Activated CD4-positive, alpha-beta T cell treated with anti-CD3 and anti-CD28 coated beads, Interleukin-2, amount 10 ng/mL, durations not matched to agents 7 days and 5 days (primary cell): ENCODE measurements at places on chromosomes 11 and 22.
A peak's percentile ranks its signal among the peaks of the same experiment; 100 is the strongest.

GRCh38 chr22:30829901-30830550 lies 135.4 kb downstream of the OSBP2 start:
- no peak overlapping the region for H3K4me3 ChIP-seq
- H3K36me3 ChIP-seq, result no peaks in the 10 kb centered on the region
- peaks cover 5% of the 10 kb centered on the region for H3K27me3 ChIP-seq
- no peaks in the 10 kb centered on the region for H3K4me1 ChIP-seq
- H3K27ac ChIP-seq, result no peak overlapping the region

DNA sequence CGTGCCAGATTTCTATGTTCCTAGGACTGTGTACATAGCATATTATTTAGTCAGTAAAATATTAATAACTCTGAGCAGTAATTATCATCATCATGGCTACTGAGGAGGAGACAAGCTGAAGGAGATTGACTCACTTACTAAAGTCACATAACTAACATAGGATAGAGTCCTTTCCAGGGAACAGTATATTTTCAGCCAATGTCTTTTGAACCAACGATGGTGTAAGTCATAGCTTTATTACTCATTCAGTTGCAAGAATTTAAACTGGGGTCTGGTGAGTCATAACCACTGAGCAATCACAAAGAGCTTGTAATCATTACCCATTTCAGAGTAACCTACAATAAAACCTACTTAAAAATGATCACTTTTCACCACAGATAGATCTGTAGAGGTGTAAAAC lies 1564.8 kb upstream of the TENM4 start:
- no peaks in the 10 kb centered on the region for H3K4me1 ChIP-seq
- no peaks in the 10 kb centered on the region for H3K27me3 ChIP-seq
- H3K36me3 ChIP-seq, result no peaks in the 10 kb centered on the region
- DNase-seq, result no peak
- H3K27ac ChIP-seq, result no peak overlapping the region

DNA sequence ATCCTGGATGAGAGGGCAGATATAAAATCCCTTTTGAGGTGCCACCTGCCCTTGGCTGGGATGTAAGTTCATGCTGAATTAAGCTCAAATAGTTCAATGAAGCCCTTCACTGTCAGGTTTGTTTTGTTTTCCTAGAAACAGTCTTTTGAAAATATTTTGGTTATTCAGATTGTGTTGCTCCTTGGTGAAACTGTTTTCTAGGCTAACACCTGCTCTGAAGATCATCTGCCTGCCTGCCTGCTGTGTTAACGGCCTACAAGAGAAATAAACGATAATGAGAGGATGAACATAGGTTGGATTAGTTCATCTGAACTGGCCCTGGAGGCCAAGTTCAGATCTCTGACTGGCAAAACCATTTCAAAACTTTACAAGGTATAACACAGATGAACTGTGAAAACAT lies 67.4 kb downstream of the ZBTB44 start:
- no peak for DNase-seq
- no peaks in the 10 kb centered on the region for H3K27me3 ChIP-seq
- H3K4me1 ChIP-seq, result peaks cover 46% of the 10 kb centered on the region
- H3K27ac ChIP-seq, result no peak overlapping the region

DNA sequence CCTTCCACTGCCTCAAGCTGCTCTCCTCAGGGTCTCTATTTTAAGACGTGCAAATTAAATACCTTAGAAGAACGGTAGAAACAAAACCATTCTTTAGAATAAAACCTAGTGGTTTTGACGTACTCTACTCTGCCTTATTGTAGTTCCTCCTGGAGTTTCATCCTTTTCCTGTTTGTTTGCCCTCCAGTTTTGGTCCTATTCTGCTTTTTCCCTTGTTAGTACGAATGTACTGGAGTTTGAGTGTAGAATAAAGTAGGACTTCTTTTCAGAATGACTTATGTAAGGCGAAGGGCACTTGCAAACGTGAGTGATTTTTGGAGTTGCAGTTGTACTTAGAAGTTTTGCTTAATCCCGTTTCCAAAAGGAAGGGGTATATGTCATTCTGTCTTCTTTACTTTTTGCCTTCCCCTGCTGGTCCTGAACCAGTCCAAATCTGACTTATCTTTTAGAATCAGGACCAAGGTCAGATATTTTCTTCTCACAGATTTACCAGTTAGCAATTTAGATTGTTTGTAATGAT lies 1.4 kb downstream of the SIK2 start:
- peaks cover 1% of the 10 kb centered on the region for H3K27me3 ChIP-seq
- peaks cover 28% of the 10 kb centered on the region for H3K4me1 ChIP-seq
- H3K27ac ChIP-seq, result peak overlapping the region; percentile 92
- H3K4me3 ChIP-seq, result peak overlapping the region; percentile 97
- DNase-seq, result no peak

GRCh38 chr11:48029681-48030290 lies 49.4 kb downstream of the PTPRJ start:
- H3K4me3 ChIP-seq, result no peak overlapping the region
- H3K27me3 ChIP-seq, result no peaks in the 10 kb centered on the region
- no peak overlapping the region for H3K27ac ChIP-seq
- peaks cover 71% of the 10 kb centered on the region for H3K4me1 ChIP-seq
- DNase-seq, result no peak

GRCh38 chr11:133659538-133660201 lies 127.4 kb upstream of the OPCML start:
- no peak overlapping the region for H3K27ac ChIP-seq
- H3K27me3 ChIP-seq, result no peaks in the 10 kb centered on the region
- no peak for DNase-seq

GRCh38 chr11:59429924-59430516 lies 3.8 kb upstream of the OR5A2 start:
- no peaks in the 10 kb centered on the region for H3K4me1 ChIP-seq
- H3K36me3 ChIP-seq, result no peaks in the 10 kb centered on the region
- H3K27me3 ChIP-seq, result peaks cover 28% of the 10 kb centered on the region
- H3K4me3 ChIP-seq, result no peak overlapping the region
- H3K27ac ChIP-seq, result no peak overlapping the region

DNA sequence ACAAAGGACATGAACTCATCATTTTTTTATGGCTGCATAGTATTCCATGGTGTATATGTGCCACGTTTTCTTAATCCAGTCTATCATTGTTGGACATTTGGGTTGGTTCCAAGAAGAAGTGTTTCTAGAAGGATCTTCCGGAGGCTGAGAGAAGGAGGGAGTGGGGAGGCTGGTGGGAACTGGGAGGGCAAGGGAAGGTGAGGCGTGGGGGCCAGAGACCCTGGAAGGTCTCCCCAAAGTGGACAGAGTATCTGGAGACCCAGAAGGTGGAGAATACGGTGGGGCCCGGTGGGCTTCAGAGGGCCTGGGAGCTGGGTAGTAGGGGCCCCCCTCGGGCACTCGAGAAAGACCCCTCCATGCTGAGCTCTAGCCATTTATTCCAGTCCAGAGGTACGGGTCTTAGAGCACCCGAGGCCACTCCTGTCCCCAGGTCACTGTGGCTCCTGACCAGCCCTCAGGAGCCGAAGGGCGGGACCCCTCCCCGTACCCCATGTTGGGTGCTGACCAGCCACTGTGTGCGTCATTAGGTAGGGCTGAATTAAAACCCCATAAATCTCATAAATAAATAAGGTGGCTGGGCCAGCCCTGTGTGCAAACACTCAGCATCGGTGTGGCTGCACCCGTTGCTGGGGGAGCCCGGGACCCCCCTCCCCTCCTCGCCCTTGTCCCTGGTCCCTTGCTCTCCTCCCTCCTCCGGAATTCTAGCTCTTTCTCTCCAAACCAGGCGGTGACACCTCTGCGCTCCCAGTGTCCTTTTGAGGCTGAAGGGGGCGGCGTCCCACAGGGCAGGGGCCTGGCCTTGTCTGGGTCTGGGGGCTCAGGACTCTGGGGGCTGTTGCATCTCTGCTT lies 38.8 kb upstream of the MUC5AC start:
- H3K36me3 ChIP-seq, result no peaks in the 10 kb centered on the region
- no peak overlapping the region for H3K4me3 ChIP-seq
- no peak for DNase-seq
- H3K4me1 ChIP-seq, result peaks cover 3% of the 10 kb centered on the region

GRCh38 chr22:44549701-44550100 lies 51.7 kb upstream of the RTL6 start:
- no peak overlapping the region for H3K4me3 ChIP-seq
- peaks cover 9% of the 10 kb centered on the region for H3K4me1 ChIP-seq
- H3K36me3 ChIP-seq, result no peaks in the 10 kb centered on the region

- DNase-seq, result no peak
- H3K27ac ChIP-seq, result no peak overlapping the region
Observed at GRCh38 chr11:45150943-45151342, 4.5 kb downstream of the PRDM11 start.

GRCh38 chr11:15640318-15640717 lies 525.6 kb downstream of the INSC start:
- H3K36me3 ChIP-seq, result no peaks in the 10 kb centered on the region
- no peak overlapping the region for H3K4me3 ChIP-seq
- no peaks in the 10 kb centered on the region for H3K27me3 ChIP-seq
- no peaks in the 10 kb centered on the region for H3K4me1 ChIP-seq

DNA sequence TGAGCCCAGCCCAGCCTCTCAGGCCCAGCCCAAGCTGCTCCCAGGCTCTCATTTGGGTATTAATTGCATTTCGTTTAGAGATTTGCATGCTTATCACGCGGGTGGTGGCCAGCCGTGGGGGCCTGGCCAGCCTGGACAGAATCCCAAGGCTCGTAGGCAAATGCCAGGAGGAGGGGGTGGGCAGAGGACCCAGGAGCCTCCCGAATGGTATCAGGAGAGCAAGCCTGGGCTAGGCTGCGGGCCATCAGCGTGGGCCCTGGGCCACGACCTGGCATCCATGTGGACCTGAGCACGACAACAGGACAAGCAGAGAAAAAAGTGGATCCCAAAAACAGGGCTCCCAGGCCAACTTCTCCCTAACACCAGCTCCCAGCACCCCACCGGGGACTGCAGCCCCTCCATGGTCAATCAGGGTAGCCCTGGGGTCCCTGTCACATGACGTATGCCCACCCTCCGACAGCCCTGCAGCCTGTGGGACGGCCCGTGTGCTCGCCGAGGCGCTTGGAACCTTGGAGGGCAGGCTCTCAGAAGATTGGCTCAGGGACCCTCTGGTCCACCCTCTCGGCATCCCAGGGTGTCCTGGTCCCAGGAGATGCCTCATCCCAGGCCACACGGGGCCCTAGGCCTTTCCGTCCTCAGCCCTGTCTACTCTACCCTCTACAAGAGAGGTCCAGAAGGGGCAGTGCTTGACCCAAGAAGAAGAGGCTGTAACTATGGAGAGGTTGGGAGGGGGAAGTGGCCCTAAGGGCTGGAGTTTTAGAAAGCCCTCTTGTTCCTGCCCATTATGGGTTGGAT lies 8.8 kb downstream of the ASCL2 start:
- no peaks in the 10 kb centered on the region for H3K27me3 ChIP-seq
- DNase-seq, result no peak
- H3K27ac ChIP-seq, result no peak overlapping the region
- H3K36me3 ChIP-seq, result no peaks in the 10 kb centered on the region

DNA sequence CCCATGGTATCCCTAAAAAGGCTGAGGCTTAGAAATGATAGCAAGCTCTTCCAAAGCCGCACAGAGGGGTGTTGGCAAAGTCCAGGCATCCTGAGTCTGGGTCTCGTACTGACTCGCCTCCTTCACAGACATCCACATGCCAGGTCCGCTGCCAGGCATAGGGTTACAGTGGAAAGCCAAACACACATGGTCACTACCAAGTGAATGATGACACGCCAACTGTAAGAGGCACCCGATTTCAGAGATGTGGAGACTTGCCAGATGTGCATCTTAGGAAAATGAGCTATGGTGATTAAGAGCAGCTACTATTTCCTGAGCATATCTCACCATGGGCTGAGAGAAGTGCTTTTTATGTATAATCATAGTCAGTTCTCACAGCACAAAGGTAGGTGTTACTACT lies 314.9 kb downstream of the MIAT start:
- H3K36me3 ChIP-seq, result no peaks in the 10 kb centered on the region
- no peak overlapping the region for H3K4me3 ChIP-seq
- no peaks in the 10 kb centered on the region for H3K27me3 ChIP-seq

DNA sequence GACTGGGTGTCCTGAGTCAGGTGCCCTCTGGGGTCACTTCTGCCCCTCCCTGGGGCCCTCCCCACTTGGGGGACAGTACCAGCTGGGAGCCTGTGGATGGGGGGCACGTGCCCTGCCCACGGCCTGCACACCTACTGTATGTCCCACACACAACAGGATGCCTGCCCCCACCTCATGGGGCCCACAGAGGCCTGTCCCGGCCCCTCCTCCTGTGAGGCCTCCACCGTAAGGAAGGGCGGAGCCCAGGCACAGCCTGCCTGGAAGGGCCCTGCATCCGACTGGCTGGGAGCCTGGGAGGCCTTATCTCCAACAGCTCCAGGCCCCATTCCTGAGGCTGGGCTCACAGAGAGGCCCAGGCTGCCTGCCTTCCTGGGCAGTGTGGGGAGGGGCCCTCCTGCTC lies 47.8 kb downstream of the BRSK2 start:
- no peaks in the 10 kb centered on the region for H3K27me3 ChIP-seq
- H3K4me1 ChIP-seq, result no peaks in the 10 kb centered on the region
- H3K36me3 ChIP-seq, result no peaks in the 10 kb centered on the region
- no peak overlapping the region for H3K4me3 ChIP-seq
- DNase-seq, result no peak
- no peak overlapping the region for H3K27ac ChIP-seq

DNA sequence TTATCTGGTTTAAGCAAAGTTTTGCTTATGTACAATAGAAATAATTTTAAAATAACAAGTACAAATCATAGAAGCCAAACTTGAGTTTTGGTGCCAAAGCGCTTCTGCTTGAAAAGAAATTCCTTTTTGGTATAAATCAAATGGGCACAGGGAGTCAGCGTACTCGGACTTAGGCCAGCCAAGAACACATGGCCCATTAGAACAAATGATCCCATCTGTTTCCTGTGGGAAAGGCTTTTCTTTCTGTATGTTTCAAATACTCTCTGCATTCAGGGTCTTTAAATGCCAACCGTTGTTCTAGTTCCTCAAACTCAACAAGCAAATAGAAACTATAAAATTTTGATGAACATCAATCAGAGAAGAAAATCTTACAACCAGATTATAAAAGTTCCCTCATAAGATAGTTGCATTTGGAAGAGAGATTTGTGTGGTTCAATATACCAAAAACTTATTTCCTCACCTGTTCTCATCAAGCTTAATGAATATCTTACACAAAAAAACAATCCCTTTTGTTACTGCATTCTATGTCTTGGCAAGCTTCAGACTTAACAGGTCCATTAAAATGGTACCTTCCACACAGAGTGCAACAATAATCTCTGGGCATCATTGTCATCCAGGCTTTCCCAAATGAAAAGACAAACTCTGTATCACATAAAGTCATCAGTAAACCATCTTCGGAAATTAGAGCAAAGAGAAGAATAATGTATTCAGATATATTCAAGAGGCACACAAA lies 739.8 kb upstream of the API5 start:
- no peak for DNase-seq
- no peaks in the 10 kb centered on the region for H3K4me1 ChIP-seq
- H3K36me3 ChIP-seq, result no peaks in the 10 kb centered on the region
- H3K27me3 ChIP-seq, result no peaks in the 10 kb centered on the region
- H3K4me3 ChIP-seq, result no peak overlapping the region

DNA sequence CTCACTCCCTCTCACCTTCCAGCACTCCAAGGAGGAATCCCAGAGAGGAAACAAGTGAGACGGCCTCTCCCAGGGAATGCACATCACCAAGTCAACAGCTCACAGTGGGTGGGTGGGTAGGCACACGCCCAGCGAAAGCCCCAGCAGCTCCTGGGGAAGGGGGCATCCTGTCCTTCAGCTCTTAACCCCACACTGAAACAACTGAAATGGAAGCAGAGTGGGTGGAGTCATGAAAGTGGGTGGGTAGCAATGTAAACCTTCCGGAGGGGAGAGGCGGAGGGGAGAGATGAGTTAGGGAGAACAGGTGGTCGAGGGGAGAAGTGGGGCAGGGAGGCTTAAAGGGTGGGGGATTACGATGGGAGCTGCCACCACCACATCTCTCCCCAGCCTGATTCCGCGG lies 5.4 kb downstream of the MCHR1 start:
- peak; percentile 33 for DNase-seq
- peak overlapping the region; percentile 79 for H3K4me3 ChIP-seq
- peaks cover 31% of the 10 kb centered on the region for H3K4me1 ChIP-seq
- H3K27ac ChIP-seq, result peak overlapping the region; percentile 90
- H3K27me3 ChIP-seq, result peaks cover 8% of the 10 kb centered on the region
